ENCODE measurements at places on chromosomes 2 and 18.

GRCh38 chr2:232320443-232320803, 58.1 kb upstream of the ALPP start:
- DNase-seq = no peak

DNA sequence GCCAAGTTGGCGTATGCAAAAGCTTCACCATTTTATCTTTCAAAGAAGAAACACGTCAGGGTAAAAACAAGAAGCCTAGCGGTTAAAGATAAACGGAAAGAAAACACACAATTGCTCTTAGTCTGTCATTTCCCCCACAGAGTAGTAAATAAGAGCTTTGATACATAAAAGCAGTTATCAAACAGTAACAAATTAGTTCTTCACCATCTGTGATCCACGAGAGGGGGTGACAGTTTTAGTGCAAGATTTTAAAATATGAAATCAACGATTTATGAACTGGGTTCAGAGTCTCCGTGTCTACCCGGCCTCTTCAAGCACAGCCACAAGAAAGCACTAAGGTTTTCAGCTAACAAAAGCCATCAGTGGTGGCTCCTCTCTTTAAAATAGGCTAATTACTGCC, 703.9 kb upstream of the ID2 start:
- DNase-seq = no peak

DNA sequence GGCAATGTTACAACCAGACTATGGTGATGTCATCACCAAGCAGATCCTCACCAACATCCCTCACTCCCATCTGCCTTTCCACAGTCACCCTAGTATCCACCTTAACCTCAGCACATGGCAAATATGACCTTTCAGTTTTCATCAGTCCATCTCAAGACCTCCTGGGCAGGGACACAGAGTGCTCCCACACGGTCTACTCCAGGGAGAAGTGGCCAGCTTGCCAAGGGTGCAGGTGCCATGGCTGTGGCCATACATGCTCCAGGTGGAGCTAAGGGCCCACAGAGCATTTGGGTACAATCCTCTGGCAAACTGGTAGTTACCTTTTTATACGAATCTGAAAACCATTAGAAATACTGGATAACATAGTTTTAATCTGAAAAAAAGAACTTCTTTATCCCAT, 453.1 kb downstream of the ADCYAP1 start:
- no peak for DNase-seq

DNA sequence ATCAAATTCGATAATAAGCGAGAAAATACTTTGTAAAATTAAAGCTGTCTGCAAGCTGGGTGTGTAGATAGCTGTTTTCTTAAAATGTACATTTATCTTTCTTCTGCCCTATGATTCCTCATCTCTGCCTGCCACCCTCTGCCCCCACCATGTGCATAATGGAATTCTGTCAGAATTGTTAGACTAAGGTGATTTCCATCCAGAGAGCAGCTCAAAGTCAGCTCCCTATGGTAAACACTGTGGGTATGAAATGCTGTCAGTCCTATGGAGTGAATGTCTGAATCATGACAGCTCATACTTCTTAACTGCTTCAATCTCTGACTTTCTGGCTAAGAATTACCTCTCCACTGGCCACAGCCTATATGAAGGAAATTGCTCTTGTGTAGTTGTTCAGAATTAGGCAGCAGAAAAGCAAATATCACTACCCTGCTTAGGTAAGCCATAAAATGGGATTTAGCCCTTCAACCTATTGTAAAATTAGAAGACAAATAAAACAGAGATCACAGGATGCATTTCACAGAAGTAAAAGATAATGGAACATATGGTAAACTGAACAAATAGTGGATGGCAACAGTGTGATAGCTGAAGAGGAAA, 137.7 kb downstream of the CD8B2 start:
- DNase-seq = no peak

DNA sequence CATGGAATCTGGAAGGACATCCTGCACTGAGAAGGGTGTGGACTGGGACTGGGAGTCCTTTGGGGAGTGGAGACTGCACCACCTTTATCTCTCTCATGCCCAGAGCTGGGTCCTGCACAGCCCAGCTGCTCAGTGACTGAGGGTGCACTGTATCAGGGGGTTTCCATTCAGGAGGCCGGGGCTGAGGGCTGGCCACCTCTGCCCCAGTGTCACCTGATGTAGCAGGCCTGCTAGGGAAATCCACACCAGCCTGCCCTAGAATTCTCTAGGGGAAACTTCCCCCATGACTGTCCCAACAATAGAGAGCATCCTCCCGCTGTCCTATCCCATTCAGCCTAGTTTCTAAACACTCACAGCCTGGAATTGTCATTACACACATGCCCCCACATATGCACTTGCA, 116.7 kb downstream of the CTIF start:
- DNase-seq = no peak

GRCh38 chr2:129764376-129765325, 214.8 kb upstream of the RAB6C start:
- no peak for DNase-seq

GRCh38 chr2:10028988-10029874, 14.1 kb upstream of the KLF11 start:
- DNase-seq = peak; percentile 62

GRCh38 chr2:222731201-222731621, 59.8 kb downstream of the MOGAT1 start:
- no peak for DNase-seq

DNA sequence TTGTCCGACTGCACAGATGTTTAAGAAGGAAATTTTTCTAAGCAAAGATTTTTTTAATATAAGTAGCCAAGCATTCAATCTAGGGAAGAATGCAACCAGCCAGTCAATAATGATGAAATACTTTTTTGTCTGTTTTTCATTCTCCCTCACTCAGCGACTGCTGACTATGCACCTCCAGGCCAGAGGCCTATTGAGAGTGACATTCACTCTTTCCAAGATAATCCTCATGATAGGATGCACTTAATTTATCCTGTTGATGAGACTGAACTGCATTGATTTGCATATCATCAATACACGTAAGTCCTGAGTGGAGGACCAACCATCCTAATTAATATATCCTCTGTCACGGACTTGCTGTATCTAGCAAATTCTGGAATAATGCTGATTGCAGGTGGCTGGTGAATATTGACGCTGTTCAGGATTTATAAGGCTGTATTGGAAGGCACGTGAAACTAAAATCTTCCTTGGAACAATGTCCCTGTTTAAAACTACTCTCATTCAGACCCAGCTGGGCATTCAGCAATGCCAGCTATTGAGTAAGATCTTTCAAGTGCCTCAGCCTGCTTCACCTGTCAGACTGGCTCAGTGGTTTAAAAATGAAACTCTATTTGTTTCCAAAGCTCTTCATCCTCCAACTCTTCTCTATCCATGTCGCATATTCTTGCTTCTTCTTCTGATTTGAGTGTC, 142.2 kb downstream of the MAP2 start:
- no peak for DNase-seq

GRCh38 chr2:40488101-40488601, 36.3 kb upstream of the SLC8A1 start:
- DNase-seq = no peak

DNA sequence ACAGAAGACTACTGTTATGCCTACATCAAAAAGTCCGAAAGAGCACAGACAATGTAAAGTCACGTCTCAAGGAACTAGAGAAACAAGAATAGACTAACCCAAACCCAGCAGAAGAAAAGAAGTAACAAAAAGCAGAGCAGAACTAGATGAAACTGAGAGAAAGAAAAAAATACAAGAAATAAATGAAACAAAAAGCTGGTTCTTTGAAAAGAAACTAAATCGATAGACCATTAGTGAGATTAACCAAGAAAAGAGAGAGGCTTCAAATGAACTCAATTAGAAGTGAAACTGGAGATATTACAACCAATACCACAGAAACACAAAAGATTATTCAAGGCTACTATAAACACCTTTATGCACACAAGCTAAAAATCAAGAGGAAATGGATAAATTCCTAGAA, 271.8 kb downstream of the MBD2 start:
- no peak for DNase-seq

DNA sequence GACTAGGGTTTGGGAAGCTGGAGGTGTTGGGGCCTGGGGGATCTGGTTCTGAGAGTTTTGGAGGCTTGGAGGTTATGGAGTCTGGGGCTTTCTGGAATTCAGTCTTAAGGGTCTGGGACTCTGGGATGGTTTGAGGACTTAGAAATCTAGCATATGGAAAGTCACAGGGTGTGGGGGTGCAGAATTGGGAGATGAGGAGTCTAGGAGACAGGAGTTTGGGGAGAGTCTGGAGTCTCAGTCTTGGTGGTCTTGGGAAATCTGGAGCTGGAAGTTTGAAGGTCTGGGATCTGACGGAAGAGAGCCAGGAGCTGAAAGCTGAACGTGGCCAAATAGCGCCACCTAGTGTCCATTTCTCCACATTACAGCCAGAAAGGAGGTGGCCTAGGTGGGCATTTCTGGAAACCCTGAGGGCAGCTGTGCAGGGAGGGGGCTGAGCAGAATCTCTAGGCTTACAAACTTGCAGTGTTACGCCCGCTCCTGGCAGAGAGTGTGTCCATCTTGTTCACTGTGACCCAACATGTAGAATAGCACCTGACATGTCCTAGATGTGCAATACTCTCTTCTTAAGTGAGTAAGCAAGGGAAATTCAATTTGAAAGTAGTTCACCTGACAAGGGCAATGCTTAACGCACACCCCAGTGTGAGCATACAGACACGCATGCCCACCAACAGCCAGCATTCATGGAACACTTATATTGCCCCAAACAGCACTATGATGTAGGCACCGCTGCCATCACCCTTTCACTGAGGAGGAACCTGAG, 204.8 kb downstream of the TFCP2L1 start:
- peak; percentile 41 for DNase-seq

DNA sequence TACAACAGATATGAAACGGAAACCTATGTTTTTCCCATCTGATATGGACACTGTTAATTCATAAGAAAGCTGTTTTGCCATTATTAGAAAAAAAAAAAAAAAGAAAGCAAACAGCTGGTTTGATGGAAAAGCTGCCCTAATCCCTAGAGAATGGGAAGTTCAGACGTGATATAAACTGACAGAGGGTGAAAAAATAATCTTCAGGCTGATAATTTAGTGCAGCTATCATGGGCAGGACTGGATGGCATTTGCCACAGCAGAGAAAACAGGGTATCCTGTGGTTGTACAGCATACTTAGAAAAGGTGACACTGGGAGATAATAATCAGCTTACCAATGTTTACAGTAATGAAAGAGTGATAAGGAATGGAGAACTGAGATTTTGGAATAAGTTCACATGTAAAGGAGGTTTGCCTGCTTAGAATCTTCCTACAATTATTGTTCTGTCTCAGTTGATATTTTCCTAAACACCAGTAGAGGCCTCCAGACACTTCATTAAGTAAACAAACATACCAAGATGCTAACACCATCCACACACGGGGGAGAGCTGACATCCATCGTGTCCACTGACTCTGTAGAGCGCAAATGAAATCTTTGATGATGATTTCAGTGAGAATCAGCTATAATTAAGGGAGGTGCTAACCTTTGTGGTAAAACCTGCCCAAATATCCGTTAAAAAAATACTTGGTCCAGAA, 211.6 kb upstream of the MMADHC start:
- peak; percentile 63 for DNase-seq
